Right ventricle myocardium superior (tissue), 1 donor: ENCODE measurements at places on chromosomes 11 and 22. TPM values are rescaled to one million over a fixed set of nuclear protein-coding genes. Genes with fewer than 3 reads are reported as not detected.

MUC15 gene
- total RNA-seq = not detected

INS gene
- not detected for total RNA-seq

- no peak for DNase-seq
These were observed 79.8 kb upstream of the CNTN5 start for GRCh38 chr11:98940913-98941312.

GRCh38 chr11:3228445-3228829 lies 3.8 kb downstream of the MRGPRE start:
- DNase-seq = peak; percentile 40

GRCh38 chr11:111836721-111837120 lies 34.7 kb downstream of the ALG9 start:
- DNase-seq = no peak

- DNase-seq = peak; percentile 72
These were observed 6.8 kb downstream of the NAA40 start for GRCh38 chr11:63945477-63946163.

DNA sequence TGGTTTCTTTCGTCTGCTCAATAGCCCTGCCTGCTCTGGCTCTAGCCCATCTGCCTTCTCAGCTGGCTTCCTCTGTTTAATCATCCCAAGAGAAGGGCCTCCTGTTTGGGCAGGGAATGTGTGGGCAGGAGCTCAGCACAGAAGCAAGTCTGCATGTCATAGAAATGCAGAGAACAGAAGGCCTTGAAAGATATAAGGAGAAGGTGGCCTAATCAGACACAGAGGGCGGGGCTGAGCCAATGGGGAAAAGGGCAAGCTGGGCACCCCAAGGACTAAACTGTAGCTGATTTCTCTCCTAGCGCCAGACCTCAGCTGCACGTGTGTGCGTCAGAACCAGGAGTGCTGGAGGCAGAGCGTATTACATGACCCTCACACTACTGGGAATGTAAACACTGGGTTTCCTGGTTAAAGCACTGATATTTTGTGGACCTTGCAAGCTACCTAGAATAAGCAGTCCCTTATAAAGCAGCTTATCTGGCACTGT lies 7.6 kb upstream of the CCKBR start:
- no peak for DNase-seq

GRCh38 chr11:33674035-33674814 lies 26.4 kb downstream of the C11orf91 start:
- DNase-seq = no peak
